ENCODE measurements at places on chromosomes 12 and 14. TPM values are rescaled to one million over a fixed set of nuclear protein-coding genes. Genes with fewer than 3 reads are reported as not detected.

Gene RAPGEF3
- 6.7 TPM for total RNA-seq

DNA sequence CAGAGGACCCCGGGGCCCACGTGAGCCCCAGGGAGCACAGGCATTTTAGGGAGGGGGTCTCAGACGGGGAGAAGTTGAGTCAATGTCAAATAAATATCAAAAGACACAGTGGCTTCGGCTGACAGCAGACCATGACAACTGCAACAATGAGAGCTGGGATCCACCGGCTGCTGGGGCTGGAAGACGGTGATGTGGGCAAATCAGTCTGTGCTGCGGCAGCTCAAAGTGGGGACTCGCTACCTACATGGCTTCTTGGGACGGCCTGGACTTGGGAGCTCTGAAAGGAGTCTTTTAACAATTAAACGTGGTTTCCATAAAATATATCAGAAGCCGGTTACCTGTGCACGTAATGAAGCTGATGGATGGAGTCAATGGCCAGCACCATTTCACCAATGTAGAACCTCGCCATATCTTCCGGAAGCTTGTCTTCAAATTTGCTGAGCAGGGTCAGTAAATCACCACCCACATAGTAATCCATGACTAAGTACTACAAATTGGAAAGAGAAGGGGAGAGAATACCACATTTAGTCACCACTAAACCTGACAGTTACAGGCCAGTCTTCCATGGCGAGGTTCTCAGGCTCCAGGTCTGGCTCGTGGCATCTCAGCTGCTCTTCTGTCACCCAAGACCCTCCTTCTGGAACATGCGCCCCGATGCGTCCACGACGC is 58.0 kb downstream of the CDC42BPB start:
- no peak for DNase-seq
- H3K4me1 ChIP-seq = no peaks in the 10 kb centered on the region
- H3K4me3 ChIP-seq = no peak overlapping the region
- peaks cover 5% of the 10 kb centered on the region for H3K36me3 ChIP-seq

- no peak for DNase-seq
- H3K4me3 ChIP-seq = no peak overlapping the region
- no peaks in the 10 kb centered on the region for H3K4me1 ChIP-seq
- no peaks in the 10 kb centered on the region for H3K27me3 ChIP-seq
- no peak overlapping the region for H3K27ac ChIP-seq
Measured at GRCh38 chr12:101619026-101619786, 24.4 kb downstream of the MYBPC1 start.

GRCh38 chr12:120092551-120093335 is 23.8 kb downstream of the RAB35 start:
- H3K27me3 ChIP-seq = no peaks in the 10 kb centered on the region
- H3K27ac ChIP-seq = peak overlapping the region; percentile 58
- peaks cover 28% of the 10 kb centered on the region for H3K4me1 ChIP-seq
- H3K4me3 ChIP-seq = no peak overlapping the region
- no peaks in the 10 kb centered on the region for H3K36me3 ChIP-seq
- DNase-seq = no peak

- no peak overlapping the region for H3K4me3 ChIP-seq
- no peaks in the 10 kb centered on the region for H3K27me3 ChIP-seq
- no peak overlapping the region for H3K27ac ChIP-seq
Measured at GRCh38 chr12:69844836-69845235, 19.8 kb downstream of the MYRFL start.

Gene ZNF891
- total RNA-seq = 3.1 TPM

- no peaks in the 10 kb centered on the region for H3K36me3 ChIP-seq
- H3K27me3 ChIP-seq = no peaks in the 10 kb centered on the region
- H3K27ac ChIP-seq = no peak overlapping the region
- H3K4me3 ChIP-seq = no peak overlapping the region
- DNase-seq = no peak
Measured at GRCh38 chr14:52081964-52082363, 13.1 kb upstream of the NID2 start.

Gene MIP
- total RNA-seq = not detected

Gene HOTAIR
- total RNA-seq = not detected

DNA sequence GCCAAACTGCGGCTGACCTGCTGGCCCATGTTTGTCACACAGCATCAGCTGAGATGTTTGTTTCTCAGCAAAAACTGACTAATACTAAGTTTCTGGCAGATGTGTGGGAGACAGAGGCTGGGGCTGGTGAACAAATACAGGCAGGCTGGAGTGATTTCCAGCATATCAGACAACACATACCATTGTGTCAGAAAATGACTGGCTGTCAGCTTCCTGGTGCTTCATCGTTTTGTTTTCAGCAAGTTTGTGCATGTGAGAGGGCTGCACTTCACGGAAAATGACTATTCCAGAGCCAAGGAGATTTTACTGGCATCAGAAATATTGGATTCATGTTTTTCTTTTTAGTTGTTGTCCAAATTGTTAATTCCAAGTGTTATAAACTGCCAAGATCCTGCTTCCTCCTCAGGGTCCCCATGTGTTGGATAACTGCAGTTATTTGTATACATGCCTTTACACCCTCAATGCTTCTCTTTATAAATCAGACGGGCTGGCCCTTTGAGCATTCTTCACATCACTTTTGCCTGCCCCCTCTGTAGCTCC is 145.7 kb downstream of the GALC start:
- no peaks in the 10 kb centered on the region for H3K4me1 ChIP-seq
- no peak for DNase-seq
- no peaks in the 10 kb centered on the region for H3K27me3 ChIP-seq
- no peaks in the 10 kb centered on the region for H3K36me3 ChIP-seq
- no peak overlapping the region for H3K4me3 ChIP-seq

Gene TSFM
- total RNA-seq = 47.9 TPM

GRCh38 chr12:71417181-71417580 is 22.4 kb upstream of the LGR5 start:
- H3K27me3 ChIP-seq = no peaks in the 10 kb centered on the region
- H3K27ac ChIP-seq = no peak overlapping the region
- DNase-seq = no peak
- no peaks in the 10 kb centered on the region for H3K4me1 ChIP-seq

Gene KRT79
- total RNA-seq = not detected

DNA sequence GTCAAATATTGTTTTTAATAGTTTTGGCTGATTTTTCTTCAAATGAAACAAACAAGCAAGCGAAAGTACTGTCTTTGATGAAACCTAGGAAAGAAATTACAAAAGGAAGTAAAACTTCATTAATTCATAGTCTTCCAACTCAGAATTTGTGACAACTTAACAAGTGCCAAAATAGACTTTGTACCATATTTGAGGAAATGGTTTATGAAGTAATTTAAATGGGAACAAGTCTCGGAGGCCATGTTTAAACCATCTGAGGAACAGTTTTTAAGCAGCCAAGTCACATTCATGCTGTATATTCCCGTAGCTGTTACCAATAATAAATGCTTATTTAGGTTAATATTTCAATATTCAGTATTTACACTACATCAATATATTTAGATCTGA is 745 bp upstream of the ARHGDIB start:
- no peaks in the 10 kb centered on the region for H3K4me1 ChIP-seq
- no peak overlapping the region for H3K27ac ChIP-seq
- no peak overlapping the region for H3K4me3 ChIP-seq
- H3K36me3 ChIP-seq = no peaks in the 10 kb centered on the region
- H3K27me3 ChIP-seq = no peaks in the 10 kb centered on the region

Gene SRRM4
- 1.1 TPM for total RNA-seq
